ENCODE measurements at places on chromosomes 12 and 14.
A peak's percentile ranks its signal among the peaks of the same experiment; 100 is the strongest.

- DNase-seq = no peak
Measured at GRCh38 chr14:82766996-82767395, 1233.3 kb upstream of the SEL1L start.

GRCh38 chr12:109775172-109775881 lies 57.9 kb downstream of the TRPV4 start:
- DNase-seq = peak; percentile 70

DNA sequence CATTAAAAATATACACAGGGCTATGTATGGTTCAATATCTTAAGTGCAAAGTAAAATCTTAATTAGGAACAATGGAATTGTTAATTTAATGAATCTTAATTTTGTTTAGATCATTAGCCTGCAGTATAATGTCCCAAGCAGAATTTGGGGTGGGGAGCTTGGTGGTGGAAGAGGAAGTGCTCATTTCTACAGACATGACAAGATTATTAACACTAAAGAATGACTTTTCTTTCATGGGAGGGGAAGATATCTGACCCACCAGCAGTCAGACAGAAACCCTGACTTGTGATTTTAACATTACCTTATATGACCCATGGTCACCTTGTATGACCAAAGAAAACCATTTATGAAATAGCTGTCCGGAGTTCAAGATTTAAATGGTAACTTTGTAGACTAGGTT lies 41.3 kb upstream of the HIF1A start:
- no peak for DNase-seq

DNA sequence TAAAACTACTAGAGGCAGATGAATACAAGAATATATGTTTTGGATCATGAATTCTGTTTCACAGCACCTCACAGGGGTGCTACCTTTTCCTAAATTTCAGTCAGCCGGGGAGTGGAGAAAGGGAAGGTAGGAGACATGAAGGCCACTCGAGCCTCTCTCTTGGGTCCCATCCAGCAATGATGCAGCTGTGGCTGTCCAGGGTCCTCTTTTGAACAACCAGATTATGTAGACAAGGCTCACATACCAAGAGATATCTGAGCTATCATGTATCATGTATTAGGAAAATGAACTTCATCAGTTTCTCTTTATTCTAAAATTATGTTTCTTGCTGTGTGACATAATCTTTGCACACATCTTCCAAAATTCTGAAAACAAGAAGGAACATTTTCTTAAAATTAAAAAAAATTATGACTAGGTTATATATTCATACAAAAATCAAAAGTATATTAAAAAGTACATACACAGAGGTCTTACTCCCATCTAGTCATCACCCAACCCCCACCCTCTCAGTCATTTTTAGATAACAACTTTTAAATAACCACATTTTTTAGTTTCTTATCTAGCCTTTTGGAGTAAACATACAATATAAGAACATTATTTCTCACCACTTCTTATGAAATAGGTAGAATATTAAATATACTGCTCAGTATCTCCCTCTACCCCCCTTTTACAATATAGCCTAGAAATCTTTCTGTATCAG lies 88.7 kb downstream of the ACADS start:
- DNase-seq = no peak

GRCh38 chr12:88658009-88658408 lies 77.7 kb upstream of the KITLG start:
- DNase-seq = no peak

DNA sequence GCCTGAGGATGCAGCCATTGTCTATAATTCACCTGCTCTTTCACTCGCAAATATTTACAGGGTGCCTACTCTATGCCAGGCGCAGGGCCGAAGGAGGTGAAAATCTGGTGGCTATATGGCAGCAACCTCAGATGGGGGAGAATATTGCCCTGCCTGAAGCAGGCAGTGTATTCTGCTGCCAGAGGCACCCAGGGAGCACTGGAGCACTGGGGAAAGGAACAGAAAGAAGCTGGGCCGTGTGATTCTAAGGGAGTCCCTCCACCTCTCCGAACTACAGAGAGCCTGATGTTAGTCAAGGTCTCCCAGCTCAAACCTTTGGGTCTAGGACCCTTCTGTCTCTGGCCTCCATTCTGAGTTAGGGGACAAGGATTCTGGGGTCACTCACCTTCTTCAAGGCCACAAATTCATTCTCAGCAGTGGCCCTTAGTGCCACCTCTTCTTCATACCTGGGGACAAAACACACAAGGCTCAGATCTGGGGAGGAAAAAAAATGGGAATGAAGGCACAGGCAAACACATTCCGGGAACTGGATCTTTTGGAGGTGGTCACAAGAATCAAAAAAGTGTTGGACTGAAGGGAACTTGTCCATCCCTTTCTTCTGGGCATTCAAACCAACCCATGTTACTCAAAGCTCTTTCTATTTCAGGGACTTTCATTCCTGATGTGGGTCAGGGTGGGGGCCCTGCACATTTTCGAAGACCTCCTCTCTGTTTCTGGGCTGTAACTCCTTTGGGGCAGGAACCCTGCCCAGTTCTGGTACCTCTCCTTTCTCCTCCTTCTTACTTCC lies 19.3 kb upstream of the KRT86 start:
- no peak for DNase-seq

DNA sequence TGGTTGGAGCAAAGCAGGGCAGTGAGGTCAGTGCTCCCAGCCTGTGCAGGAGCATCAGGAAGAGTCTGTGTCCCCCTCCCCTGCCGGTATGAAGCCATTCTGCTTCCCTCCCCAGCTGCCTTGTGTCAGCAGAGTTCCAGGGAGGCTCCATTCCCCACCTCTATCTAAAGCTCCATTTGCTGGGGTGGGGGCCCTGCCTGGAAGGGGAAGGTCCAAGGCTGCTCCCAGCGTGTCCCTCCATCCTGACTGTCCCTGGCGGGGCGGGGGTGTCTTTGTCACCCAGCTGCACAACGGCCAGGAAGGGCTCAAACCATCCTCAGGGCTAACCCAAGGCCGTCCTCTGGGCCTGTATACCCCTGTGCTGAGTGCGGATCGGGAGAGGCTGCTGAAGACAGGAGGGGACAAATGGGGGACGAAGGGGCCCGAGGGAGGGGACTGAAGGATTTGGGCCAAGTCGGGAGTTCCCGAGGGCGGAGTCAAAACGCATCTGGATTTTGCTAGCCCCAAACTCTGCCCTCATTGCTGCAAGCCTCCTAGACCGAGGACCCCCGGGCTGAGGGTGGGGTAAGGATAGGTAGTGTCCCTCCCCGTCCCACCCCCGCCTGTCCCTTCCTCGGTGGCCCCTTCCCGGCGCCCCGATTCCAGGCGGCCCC lies 748 bp upstream of the ACVRL1 start:
- no peak for DNase-seq

DNA sequence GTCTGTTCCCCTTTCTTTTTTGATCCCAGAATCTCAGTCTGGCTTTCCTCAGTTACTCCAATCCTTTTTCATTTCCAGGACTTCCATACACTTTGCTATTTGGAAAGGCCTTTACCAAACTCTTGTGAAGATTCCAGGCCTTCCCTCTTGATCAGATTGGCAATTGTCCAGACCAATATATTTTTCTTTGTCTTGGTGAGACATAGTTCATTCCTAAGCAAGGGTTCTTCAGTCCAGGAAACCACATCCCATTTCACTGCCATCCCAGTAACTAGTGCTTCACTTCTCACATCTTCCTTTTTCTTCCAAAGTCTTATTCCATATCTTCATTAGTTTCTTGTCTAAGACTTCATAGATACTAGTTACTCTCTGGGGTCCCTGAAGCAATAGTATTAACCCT lies 2.1 kb upstream of the PTPRQ start:
- no peak for DNase-seq

GRCh38 chr12:57810450-57810849 lies 8.1 kb downstream of the AVIL start:
- no peak for DNase-seq

DNA sequence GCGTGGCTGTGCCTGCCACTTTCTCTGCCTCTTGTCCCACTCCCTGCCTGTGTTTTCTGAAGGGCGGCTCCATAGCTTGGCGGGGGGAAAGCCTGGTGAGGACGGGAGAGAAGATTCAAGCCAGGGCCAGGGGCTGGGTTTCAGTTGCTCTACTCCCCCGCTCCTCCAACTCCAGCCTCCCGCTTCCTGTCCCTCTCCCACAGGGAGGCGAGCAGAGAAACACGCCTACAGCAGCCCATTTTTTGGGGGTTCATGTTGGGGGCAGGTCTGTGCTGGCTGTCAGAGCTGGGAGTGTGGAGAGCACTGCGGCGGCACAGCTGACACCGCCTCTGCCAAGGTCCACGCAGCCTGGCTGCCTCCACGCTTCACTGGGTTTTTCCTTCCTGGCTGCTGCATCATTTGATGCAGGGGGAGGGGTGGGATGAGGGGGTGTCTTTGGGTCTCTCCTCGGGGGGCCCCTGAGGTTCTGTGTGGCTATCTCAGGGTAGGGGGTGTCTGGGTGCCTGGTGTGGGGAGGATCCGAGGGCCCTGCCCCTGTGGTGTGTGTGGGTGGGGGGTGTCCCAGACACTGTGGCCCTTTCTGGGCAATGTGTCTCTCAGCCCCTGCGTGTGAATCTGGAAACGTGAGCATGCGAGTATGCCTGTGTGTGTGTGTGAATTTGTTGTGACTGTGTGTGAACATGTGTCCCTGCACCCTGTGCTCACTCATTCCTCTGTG lies 10.7 kb upstream of the KRT80 start:
- no peak for DNase-seq

- DNase-seq = peak; percentile 56
Measured at GRCh38 chr14:50061664-50062437, 54.5 kb downstream of the VCPKMT start.

- no peak for DNase-seq
Measured at GRCh38 chr12:47944685-47945340, 18.6 kb upstream of the TMEM106C start.

GRCh38 chr12:116515684-116516083 lies 43.5 kb upstream of the MAP1LC3B2 start:
- no peak for DNase-seq

DNA sequence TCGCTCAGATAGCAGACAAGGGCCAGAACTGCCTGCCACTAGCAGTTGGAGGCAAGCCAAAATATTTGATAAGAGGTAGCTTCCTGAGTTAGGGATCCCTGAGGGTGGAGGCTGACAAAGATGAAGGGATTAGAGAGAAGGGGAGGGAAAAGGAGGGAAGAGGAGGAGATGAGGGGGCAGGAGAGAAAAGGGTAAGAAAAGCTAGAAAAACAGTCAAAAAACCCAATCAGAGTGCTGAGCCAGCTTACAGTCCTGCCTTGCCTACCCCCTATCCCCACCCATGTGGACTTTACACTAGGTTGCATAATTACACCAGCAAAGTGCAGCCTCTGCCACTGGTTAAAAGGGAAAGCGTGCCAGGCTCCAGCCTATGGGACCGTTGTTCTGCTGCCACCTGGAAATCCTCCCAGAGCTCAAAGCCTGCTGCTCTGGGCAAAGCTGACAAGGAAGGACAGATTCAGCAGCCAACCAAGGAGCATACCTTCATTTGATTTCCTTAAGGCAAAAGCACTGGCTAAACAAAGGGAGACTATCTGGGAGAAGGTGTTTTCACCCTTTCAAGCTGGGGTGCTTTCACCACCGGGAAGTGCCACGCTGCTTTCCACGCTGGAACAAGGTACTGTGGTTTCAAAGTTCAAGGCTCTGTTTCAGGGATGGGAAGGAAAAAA lies 3.8 kb upstream of the NUMB start:
- DNase-seq = no peak

GRCh38 chr14:32469388-32470160 lies 140.5 kb downstream of the AKAP6 start:
- no peak for DNase-seq

GRCh38 chr12:10952645-10953044 lies 13.6 kb upstream of the TAS2R14 start:
- no peak for DNase-seq

DNA sequence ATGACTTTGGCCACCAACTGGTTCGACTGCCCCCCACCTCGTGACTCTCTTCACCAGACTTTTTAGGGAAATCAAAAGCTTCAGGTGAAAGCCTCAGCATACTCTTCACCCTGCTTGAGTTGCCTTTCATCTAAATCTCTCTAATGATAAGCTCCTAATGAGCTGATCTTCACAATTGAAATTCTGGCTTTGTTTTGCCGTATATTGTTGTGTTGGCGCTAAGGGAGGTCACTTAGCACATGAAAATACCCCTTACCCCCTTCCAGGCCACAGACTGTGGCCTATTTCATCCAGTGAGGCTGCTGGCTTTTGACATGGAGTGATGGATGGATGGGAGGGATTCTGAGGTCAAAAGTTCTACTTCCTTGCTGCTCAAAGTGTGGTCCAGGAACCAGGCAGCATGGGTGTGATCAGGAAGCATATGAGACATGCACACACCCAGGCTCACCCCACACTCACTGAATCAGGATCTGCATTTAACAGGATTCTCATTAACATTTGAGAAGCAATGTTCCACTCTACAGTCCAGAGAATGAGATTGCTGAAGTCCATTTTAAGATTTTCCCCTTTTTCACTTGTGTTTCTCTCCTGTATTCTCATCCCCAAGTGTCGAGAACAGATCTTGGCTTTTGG lies 131.4 kb downstream of the DACT1 start:
- no peak for DNase-seq

- DNase-seq = peak; percentile 38
Measured at GRCh38 chr12:29148911-29149690, at the start of gene FAR2. FAR2 (plus strand) TSS chr12:29149278; CDS start chr12:29270450, 121,172 bp downstream.

DNA sequence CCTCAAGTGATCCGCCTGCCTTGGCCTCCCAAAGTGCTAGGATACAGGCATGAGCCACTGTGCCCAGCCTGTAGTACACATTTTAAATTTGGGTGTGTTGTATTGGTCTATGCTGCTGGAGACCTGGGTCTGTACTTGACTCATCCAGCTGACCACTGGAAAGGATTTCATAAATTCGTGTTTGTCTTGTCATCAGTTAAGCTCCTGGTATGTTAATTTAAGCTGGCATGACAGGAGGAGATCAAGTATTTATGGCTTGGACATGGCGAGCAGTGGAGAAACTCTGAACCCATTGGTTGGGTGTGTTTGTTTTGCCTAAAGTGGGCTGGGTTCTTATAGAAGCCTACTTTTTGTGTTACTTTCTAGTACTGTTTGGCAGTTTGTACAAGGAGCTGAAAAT lies 24.2 kb downstream of the YY1 start:
- no peak for DNase-seq

DNA sequence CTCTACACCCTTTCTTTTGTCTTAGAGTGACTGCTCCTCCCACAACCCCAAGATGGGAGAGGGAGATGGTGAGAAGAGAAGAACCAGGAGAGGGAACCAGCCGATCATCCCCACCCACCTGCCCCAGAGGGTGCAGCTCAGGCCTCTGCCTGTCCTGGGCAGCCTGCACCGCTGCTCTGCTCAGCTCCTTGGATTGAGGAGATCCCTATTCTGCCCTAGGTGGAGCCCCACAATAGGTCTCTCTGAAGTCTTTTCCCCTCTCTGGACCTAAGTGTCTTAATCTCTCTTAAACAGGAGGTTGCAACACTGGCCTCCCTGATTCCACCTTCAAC lies 2.2 kb downstream of the ANKRD33 start:
- DNase-seq = no peak

GRCh38 chr12:123721245-123721644 lies 9.1 kb downstream of the ATP6V0A2 start:
- DNase-seq = no peak

- no peak for DNase-seq
Measured at GRCh38 chr12:77204083-77204482, 138.7 kb upstream of the E2F7 start.

DNA sequence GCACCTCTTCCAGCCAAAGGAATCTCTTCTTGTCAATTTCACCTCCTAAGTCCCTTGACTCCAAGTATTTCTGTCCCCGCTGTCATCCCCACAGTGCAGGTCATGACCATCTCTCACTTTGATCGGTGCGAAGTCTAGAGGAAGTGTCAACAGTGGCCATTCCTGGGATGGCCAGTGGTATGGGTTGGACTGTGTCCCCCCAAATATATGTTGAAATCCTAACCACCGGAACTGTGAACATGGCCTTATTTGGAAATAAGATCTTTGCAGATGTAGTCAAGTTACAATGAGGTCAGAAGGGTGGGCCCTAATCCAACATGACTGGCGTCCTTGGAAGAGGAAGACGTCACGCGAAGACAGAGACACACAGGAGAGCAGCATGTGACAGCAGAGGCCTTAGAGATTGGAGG lies 155.9 kb upstream of the PRMT8 start:
- no peak for DNase-seq

Data from GM19239 (cell line).